ENCODE measurements at places on chromosomes 6 and 20. TPM values are rescaled to one million over a fixed set of nuclear protein-coding genes. Genes with fewer than 3 reads are reported as not detected.

- no peak for DNase-seq
Measured at GRCh38 chr20:35523298-35523888, 6.1 kb downstream of the C20orf173 start.

DNA sequence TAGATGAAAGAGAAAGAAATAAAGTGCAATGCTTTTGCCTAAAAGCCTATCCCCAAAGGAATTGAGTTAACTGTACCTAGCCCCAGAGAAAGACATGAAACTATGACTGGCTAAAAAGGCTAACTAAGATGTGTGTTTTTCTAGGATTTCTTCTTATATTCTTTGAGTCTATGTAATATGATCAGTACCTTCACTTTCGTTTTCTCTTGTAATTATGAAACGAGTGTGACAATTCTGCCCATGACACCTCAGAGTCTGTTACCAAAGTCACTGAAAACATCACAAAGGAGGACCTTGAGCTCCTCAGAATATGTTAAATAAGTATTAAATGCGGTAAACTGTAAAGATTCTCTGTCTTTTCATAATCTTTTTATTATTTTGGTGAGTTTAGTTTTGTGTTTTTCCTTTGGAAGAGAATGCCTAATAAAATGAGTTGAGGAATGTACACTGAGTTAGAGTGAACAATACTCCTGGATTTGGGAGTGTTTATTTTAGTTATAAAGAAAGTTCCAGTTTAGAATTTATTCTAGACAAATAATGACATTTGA, 141.3 kb downstream of the FUT9 start:
- DNase-seq, result no peak

DNA sequence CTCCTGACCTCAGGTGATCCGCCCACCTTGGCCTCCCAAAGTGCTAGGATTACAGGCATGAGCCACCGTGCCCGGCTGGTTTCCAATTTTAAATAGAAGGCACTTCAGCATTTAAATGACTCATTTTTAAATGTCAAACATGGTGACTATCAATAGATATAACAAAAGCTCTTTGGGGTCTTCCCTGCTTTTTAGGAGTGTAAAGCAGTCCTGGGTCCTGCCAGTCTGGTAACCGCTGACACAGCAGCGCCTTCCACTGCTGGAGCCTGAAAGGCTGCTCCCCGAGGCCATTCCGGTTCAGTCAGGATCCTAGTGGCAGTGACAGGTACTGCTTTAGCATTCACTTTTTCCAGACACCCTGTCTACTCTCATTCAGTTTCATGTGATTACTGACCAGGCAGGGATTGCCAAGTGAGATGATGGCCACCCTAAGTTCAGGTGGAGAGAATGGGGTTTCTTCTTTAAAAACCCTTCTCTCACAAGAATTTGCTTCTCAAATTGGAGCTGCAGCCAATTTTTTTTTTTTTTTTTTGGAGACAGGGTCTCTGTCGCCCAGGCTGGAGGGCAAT, 5.1 kb downstream of the DIDO1 start:
- DNase-seq, result no peak

DNA sequence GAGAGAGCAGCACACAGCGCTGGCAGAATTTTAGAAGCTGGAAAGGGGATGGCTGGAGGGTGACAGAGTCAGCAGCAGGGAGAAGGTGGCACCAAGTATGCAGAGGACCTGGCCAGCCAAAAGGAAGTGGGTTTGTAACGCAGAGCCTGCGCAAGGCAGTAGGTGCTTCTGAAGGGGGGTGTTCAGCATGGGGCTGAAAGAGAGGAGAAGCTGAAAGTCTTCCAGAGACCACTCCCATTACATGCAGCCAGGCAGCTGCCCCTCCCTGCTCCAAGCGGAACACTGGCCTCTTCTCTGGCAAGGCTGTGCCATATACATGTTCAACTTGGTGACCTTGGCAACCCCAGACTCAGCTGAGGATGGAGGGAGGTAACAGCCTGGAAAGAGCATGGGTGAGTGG, 42.1 kb upstream of the TULP1 start:
- no peak for DNase-seq

GRCh38 chr6:6784514-6785162, 196.1 kb downstream of the LY86 start:
- no peak for DNase-seq

- DNase-seq, result no peak
Measured at GRCh38 chr6:150606647-150607328, 7.1 kb downstream of the PLEKHG1 start.

DNA sequence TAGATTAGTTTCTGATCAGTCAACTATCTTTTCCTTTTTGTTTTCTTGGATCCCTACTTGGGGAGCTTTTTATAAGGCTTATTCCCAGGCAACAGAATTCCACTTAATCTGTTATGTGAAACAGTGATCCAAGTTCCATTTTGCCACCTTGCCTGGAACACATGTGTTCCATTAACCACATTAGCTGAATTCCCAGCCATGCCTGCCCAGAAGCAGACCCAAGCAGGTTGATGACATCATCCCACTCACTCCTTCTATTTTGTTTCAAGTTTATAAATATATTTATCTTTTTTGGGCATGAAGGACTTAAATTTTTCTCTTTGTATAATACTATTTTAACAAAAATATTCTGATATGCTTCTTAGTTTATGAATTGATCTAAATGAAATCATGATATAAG, 587.4 kb downstream of the GRIK2 start:
- DNase-seq, result no peak

- DNase-seq, result no peak
Measured at GRCh38 chr20:25280574-25281535, 33.0 kb downstream of the PYGB start.

- no peak for DNase-seq
Measured at GRCh38 chr6:139308286-139308916, 16.6 kb upstream of the TXLNB start.

DNA sequence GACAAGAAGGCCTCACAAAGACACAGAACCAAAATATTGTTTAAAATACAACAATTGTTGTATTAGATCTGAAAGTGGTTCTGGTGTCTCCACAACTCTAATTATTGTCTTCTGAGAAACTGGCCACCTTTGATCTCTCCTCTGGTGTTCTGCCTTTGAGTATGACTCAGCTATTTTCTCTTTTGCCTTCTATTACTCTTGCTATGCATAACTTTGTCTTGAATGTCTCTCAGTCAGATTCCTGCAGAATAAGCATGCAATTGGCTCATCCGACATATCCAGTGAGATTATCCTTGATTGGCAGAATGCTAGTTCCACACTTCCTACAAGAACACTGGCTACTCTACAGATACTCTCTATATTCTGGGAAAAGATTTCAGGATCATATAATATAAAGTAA, 14.3 kb upstream of the EPM2A start:
- DNase-seq, result no peak

GRCh38 chr20:63567386-63568169, 6.5 kb downstream of the HELZ2 start:
- no peak for DNase-seq

GRCh38 chr20:25246182-25246999, 1.5 kb upstream of the PYGB start:
- no peak for DNase-seq

GRCh38 chr6:38241200-38241871, 398.4 kb downstream of the BTBD9 start:
- DNase-seq, result no peak

GRCh38 chr20:9112541-9113515, 43.9 kb downstream of the PLCB4 start:
- DNase-seq, result no peak

GRCh38 chr6:129790785-129791184, 70.3 kb downstream of the TMEM244 start:
- no peak for DNase-seq

DNA sequence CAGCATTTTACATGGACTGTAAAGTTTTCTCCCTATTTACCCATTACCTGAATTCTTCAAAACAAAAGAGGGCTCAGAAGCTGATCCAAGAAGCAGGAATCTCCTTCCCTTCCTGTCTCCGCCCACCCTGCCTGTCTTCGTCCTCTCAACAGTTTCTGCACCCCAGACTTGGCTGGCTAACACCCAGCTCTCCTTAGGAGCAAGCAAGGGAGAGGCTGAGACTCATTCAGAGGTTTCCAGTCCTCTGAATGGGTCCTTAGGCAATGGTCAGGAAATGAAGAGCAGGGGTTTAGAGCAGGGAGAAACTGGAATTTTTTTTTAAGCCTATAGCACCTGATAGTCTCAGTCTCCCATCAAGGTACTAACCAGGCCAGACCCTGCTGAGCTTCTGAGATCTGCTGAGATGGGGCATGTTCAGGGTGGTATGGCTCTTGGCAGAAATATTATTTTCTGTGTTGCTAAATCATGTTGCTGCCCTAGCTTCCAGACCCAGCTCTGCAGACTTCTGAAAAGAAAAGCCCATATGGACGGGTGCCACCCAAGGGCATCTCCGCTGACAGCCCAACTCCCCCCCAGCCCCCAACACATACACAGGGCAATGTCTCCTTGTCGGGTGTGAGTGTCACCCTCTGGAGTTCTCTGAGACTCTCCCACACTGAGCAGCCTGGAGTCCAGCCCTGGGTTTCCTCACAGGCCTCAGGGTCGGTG, 74.6 kb upstream of the CD93 start:
- no peak for DNase-seq

GRCh38 chr6:43853066-43853650, 83.1 kb downstream of the VEGFA start:
- DNase-seq, result no peak

- DNase-seq, result no peak
Measured at GRCh38 chr6:39638126-39638822, 86.9 kb downstream of the KIF6 start.

GRCh38 chr6:41502917-41503671, 43.1 kb upstream of the FOXP4 start:
- DNase-seq, result peak; percentile 78

GRCh38 chr6:42898891-42899361, 16.9 kb upstream of the PTCRA start:
- no peak for DNase-seq

- no peak for DNase-seq
Measured at GRCh38 chr6:45054610-45055009, 273.5 kb upstream of the RUNX2 start.

- DNase-seq, result no peak
Measured at GRCh38 chr6:9398071-9398766, 962.9 kb upstream of the SLC35B3 start.

DNA sequence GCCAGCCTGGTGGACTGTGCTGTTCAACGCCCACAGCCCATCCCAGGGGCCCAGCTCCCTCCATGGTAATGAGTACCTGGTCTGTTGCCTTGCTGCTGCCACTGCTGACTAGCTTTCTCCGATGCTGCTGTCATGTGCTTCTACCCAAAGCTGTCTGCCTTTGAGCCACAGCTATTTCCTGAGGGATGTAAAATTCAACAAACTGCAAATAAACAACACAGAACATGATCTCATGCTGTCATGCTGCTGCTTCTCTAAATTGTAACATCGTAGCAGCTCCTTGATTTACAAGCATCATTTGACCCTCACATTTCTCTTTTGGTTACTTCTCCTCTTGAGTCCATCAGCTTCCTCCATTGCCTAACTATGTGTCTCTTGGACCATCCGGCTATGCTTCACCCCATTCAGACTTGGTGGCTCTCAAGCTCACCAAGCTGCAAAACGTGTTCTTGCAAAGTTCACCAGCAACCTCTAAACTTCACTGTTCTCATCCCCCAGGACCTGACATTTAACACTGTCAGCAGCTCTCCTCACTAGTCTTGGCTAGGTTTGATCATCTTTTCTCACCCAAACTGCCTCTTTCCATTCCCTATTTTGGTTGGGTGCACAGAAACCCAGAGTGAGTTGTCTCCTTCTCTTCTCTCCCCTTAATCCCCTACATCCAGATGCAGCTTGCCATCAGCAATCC, 54.6 kb downstream of the FYN start:
- no peak for DNase-seq

DNA sequence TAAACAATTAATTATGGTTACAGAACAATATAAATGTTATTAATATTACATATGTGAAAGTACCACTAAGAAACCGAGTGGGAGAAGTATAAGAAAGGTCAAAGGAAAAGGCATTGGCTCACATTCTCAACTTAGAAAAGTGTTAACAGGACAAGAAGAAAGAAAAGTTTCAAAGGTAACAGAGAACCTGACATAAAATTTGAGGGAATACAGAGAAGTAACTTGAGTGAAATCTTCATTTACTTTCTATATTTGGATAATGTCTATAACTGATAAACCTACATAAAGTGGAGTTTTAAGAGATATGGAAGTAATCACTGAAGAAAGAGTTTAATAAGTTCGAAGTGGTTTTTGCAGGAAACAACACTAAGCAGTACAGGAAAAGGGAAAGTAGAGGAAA, 30.1 kb downstream of the REPS1 start:
- DNase-seq, result no peak

GRCh38 chr6:127918506-127919427, 17.9 kb upstream of the THEMIS start:
- no peak for DNase-seq

- no peak for DNase-seq
Measured at GRCh38 chr20:3106658-3107463, 22.3 kb upstream of the AVP start.

DNA sequence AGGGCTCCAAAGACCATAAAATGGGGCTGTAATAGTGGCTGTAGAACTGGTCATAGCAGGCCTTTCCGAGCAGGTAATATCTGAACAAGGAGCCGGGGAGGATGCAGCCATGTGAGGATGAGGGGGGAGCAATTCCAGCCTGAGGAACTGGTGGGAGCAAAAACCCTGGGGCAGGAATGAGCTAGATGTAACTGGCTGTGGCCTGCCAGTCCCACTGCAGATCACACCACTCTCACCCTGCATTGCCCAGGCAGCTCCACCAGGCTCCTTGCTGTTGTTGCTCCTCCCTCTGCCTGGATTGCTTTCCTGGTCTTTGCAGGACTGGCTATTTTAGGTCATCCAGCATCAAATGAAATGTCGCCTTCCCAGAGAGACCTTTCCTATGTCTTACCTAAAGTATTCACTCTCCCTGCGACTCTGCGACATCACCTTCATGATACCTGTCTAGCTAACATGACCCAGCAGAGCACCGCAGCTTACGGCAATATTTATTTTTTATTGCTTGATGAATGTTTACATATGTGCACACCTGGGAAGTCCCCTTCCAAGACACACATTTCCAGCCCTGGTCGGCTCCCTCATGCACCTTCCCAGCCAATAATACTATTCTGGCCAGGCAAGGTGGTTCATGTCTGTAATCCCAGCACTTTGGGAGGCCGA, 2.4 kb upstream of the ZFP64 start:
- DNase-seq, result no peak

- DNase-seq, result no peak
Measured at GRCh38 chr6:36985417-36985807, 584 bp downstream of the MTCH1 start.

GRCh38 chr6:130758813-130759212, 68.4 kb upstream of the SMLR1 start:
- DNase-seq, result no peak

- DNase-seq, result no peak
Measured at GRCh38 chr20:25499855-25500434, 85.4 kb downstream of the NINL start.

GRCh38 chr20:62691487-62691886, 17.1 kb upstream of the NTSR1 start:
- no peak for DNase-seq

GRCh38 chr6:75418233-75418632, 75.4 kb downstream of the FILIP1 start:
- no peak for DNase-seq

ZSCAN31 gene
- 9.3 TPM for polyA plus RNA-seq

PPP1R3G gene
- polyA plus RNA-seq, result 1.3 TPM

KCNK15 gene
- polyA plus RNA-seq, result not detected

SNAP25 gene
- 12.4 TPM for polyA plus RNA-seq

FBXO5 gene
- 46.2 TPM for polyA plus RNA-seq

GPLD1 gene
- 2.9 TPM for polyA plus RNA-seq

GLO1 gene
- 106 TPM for polyA plus RNA-seq

SLA2 gene
- 1.2 TPM for polyA plus RNA-seq

RAMACL gene
- polyA plus RNA-seq, result 0.22 TPM

ATP9A gene
- 53.1 TPM for polyA plus RNA-seq

SCAND1 gene
- polyA plus RNA-seq, result 28.7 TPM

KIAA0408 gene
- polyA plus RNA-seq, result 21.4 TPM

All from right lung (tissue), 10 donors.